ENCODE measurements at places on chromosomes 4 and X. TPM values are rescaled to one million over a fixed set of nuclear protein-coding genes. Genes with fewer than 3 reads are reported as not detected.

ADAM29 gene
- polyA plus RNA-seq = 0.05 TPM

- DNase-seq = no peak
These were observed 5.9 kb upstream of the ARMCX5 start for GRCh38 chrX:102593367-102593766.

GRCh38 chr4:8913858-8914460 lies 42.3 kb upstream of the HMX1 start:
- no peak for DNase-seq

DNA sequence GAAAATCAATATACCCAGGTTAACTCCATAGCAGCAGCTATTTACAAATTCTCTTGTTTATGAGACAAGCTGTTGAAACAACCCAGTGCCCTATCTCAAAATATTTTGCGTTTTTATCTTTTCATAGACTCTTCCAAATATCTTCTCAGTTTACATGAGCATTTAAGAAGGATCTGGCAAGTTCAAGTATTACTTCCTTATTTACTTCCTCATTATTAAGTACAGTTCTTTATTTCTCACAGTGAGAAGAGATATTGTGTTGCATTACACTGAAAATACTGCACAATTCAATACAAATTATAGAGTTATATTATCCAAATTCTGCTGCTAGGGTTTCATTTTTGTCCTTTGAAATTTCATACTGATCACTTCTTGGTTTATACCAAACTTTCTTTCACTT lies 43.6 kb upstream of the UCP1 start:
- no peak for DNase-seq

DNA sequence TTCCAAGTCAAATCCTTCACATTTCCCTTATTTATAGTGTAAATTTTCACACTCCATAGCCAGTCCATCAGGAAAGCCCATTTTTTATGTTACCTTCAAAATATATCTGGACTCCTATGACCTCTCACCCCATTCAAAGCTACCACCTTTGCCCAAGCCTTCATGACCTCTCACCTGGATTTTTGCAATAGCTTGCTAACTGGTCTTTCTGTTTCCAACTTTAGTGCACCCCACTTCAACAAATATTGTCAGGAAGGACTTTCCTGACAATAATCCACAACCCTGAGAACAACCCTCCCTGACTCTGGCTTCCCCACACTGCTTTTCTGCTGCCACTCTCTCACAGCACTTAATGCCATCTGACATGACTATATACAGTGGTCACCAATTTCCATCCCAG lies 33.4 kb downstream of the ASIC5 start:
- DNase-seq = no peak

PFKFB1 gene
- 0.43 TPM for polyA plus RNA-seq

DNA sequence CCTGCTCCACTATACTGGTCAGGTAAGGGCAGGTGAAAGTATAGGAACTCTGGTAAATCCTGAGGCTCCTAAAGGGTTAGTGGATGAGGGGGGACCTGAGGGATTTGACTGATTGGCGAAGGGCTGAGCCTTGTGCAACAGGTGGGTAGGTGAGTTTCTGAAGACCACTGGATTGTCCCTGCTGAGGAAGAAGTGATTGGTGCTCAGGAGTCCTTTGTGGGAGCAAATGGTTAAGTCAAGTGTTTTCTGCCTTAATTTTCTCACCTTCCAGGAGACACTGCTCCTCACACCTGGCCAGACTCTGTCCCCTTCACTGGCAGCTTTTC lies 156.6 kb downstream of the AMMECR1 start:
- DNase-seq = no peak

DNA sequence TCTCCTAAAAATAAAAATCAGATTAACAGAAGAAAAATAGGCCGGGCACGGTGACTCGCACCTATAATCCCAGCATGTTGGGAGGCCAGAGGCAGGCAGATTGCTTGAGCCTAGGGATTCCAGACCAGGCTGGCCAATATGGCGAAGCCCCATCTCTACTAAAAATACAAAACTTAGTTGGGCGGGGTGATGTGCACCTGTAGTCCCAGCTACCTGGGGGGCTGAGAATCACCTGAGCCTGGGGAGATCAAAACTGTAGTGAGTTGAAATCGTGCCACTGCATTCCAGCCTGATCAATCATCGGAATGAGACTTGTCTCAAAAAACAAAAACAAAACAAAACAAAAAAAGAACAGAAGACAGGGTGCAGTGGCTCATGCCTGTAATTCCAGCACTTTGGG lies 32.8 kb upstream of the NOCT start:
- no peak for DNase-seq

GRCh38 chr4:98493296-98493695 lies 165.1 kb downstream of the TSPAN5 start:
- DNase-seq = no peak

GABRA4 gene
- polyA plus RNA-seq = 0.12 TPM

DNA sequence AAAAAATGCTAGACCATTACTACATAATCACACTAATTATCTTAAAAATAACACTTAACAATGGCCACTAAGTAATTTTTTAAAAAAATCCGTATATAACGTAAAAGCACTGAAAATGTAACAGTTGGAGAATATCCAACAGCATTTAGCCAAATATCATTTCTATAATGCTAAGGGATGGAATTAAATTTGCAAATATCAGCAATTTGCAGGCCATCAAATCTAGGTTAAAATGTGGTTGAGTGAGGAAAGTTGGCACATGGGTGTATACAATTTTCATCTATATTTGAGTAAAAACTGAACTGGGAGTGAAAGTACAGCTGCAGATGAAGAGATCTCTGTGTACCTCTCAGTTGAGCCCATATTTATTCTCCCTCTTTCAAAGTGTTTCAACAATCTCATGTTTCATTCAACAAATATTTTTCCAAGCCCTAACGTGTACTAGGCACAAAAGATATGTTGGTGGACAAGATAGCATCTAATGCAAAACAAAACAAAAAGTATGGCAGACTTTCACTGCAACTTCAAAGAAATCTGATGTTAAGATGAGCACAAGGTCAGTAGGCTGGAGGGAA lies 63.0 kb downstream of the MBNL3 start:
- DNase-seq = no peak

EVC2 gene
- 11.0 TPM for polyA plus RNA-seq

GRCh38 chr4:105971036-105971435 lies 75.8 kb downstream of the NPNT start:
- no peak for DNase-seq

GRCh38 chr4:184348311-184349233 lies 125.8 kb downstream of the IRF2 start:
- no peak for DNase-seq

PHKA1 gene
- polyA plus RNA-seq = 4.8 TPM

PYURF gene
- 102 TPM for polyA plus RNA-seq

DNA sequence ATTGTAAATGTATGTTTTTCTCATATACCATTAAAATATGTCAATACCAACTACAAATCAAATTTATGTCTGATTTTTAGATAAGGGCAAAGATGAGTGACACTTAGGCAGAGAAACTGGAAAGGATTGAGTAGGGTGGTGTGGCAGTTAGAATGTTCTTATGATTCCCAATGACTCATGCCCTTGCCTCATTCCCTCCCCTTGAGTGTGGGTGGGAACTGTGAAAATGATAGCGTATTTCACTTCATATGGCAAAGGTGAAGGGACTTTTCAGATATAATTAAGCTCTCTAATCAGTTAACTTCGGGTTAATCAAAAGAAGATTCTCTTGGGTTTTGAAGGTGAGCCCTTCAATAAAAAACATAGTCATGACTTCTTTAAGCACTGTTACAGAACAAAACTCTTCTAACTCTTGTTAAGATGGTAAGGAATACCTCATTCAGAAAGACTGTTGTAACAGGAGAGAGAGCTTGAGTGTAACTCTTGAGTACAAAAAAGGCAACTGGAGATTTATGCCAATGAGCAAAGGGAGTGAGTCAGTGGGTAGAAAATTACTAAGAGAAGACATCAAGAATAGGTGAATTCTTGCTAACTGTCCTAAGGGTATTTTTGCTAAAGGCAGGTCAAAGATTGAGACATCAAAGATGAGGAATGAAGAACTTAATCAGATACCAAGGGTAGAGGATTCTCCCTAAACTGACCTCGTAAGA lies 329.5 kb downstream of the KCTD8 start:
- DNase-seq = no peak

- no peak for DNase-seq
These were observed 44.3 kb upstream of the CLCN4 start for GRCh38 chrX:10112510-10112909.

NSG1 gene
- 4.1 TPM for polyA plus RNA-seq

DNA sequence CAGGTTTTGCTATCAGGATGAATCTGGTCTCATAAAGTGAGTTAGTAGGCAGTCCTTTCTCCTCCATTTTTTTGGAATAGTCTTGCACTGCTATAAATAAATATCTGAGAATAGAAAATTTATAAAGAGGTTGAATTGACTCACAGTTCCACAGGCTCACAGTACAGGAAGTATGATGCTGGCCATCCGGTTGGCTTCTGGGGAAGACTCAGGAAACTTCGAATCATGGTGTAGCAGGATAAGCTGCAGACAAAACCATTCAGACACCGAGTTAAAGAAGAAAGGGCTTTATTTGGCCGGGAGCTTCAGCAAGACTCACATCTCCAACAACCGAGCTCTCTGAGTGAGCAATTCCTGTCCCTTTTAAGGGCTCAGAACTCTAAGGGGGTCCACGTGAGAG lies 348.2 kb downstream of the KCTD8 start:
- no peak for DNase-seq

NAP1L3 gene
- 14.8 TPM for polyA plus RNA-seq

CDKL2 gene
- polyA plus RNA-seq = 11.8 TPM

GRCh38 chr4:165711436-165711835 lies 161.6 kb upstream of the TLL1 start:
- no peak for DNase-seq

GRCh38 chr4:38976308-38976707 lies 55.9 kb downstream of the TMEM156 start:
- DNase-seq = no peak

DNA sequence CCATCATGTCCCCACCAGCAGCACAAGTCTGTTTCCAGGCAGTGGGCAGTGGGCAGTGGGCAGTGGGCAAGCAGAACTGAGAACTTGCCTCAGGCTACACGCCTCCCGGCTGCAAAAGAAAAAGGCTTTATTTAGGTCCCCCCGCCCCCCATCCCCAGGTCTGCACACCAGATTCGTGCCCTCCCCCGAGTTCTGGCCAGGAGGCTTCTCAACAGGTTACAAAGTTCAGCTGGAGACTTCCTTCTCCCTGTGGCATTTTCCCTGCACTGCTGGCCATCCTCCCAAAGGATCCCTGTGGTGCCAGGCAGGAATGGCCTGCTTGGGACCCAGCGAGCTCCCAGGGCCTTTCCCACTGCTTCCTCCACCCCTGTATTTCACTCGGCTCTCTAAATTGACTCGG lies 97.0 kb upstream of the TRIM2 start:
- DNase-seq = no peak

GRCh38 chr4:113106108-113106507 lies 56.7 kb downstream of the ANK2 start:
- no peak for DNase-seq
